ENCODE measurements at places on chromosomes 4 and X.

DNA sequence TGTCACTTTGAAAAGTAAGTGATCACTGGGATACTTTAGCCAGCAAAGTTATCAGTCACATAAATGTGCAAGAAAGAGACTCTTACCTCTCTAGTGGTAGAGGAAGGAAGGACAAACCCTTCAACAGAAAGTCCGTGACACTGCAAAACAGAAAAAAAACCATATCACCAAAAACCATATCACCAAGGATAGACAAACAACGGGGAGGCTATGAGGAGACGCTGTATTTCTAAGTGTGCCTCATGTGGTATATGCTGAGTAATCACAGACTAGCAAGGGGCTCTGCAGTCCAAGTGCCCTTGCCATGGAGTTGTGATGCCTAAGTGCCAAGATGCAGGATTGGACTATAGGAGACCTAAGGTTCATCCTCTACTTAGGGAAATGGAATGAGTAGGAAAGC, 11.5 kb upstream of the HDAC8 start:
- DNase-seq: no peak

DNA sequence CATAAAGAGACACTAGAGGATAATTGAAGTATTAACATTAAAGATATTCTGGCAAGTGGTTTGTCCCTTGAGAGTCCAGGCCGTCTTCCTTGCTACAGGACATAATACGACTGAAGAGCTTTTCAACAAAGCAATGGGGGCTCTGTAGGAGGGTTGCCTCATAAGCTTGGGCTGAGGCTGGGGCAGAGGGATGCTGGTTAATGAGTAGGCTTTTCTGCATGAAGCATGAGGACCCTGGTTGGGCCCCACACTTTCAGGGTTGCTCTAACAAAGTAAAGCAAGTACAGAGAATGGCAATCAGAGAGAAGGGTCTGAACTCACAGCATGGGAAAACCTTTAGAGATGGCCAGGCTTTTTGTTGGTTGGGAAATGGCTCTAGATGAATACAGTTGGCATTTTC, 281.3 kb downstream of the IDS start:
- DNase-seq: no peak

DNA sequence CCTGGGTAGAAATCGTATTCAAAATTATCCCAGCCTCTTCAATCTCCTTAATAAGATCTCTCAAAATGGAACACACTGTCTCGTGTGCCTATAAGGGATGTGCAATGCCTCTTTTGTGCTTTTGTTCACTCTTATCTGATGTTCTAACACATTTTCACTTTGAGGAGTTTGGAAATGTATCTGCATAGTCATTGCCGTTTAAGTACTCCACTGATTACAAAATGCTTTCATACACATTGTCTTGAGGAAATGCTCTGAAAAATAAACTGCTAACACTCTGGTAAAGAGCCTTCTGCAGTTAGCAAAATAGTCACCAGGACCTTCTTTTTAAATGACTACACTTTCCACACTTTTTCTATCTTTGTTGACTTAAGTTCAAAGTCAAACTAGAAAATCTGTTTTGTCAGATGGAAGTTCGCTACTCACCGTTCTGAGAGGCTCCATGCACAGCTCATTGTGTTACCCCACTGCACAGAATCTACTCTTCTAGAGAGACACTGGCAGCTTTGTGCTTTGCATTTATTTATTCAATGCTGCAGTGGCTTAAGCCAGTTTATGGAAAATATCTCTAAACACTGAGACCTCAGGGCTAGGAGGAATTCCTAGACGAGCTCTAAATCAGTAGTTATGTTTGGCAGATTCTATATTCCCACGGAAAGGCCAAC, 159.0 kb downstream of the CHIC2 start:
- no peak for DNase-seq

DNA sequence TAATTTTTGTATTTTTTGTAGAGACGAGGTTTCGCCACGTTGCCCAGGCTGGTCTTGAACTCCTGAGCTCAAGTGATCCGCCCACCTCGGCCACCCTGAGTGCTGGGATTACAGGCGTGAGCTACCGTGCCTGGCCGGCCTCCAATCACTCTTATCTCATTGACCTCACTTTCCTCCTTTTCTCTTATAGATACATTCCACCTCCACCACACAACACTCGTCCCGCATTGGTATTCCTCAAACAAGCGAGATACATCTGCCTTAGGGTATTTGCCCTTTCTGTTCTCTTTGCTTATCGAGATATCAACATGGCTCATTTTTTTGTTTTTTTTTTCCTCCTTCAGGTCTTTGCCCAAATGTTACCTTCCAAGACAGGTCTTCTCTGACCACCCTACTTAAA, 1.8 kb upstream of the PRPS1 start:
- no peak for DNase-seq

DNA sequence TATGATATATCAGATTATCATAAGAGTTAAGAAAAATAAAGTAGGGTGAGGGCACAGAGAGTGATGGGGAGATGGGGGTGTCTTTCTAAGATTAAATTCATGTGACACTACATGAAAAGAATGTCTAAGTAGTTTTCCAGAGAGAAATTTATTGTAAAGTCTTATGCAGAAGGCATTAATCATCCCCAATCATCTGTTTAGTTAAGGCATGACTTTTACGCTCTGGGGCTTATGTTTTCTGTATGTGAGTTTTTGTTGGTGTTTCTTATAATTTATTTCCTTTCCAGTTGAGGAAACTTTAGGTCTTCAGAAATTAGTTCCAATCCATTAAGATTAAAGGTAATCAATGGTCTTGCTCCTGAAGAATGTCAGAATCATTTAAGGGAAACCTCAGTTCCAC, 383.0 kb upstream of the GALNT7 start:
- no peak for DNase-seq

GRCh38 chr4:24477919-24478318, 106.4 kb downstream of the DHX15 start:
- no peak for DNase-seq

- DNase-seq: peak; percentile 73
Observed at GRCh38 chr4:189124149-189124758, 816.4 kb upstream of the FRG1 start.

DNA sequence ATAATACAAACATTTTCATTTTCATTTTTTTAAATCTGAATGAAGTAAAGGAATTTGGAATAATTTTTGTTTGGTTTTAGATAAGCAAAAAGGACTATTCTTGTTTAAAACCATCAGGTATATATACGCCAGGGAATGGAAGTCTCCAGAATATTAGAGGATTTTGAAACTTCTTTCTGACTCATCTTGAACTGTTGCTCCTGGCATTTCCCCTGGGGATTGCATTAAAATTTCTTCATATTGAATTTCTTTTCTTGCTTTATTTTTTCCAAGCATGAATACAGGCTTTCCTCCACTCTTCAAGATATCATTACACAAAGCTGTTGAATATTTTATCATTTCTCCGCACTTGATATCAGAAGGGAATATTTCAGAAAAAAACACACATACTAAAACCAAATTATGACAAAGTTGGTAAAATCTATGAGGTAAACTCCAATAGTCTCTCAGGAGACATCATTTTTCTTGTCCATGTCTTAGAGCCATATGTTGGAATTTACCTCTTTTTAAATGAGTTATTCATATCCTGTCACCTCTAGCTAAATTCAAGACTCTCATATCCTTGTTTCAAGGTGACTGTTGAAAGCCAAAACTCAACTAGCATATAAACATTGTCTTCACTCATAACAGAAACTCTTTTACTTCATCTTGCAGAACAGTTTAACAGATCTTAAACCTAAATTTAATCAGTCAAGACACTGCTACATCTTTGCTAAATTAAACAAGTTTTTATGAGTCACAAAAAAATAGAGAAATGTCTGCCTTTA, 20.7 kb upstream of the CSN1S1 start:
- DNase-seq: no peak

DNA sequence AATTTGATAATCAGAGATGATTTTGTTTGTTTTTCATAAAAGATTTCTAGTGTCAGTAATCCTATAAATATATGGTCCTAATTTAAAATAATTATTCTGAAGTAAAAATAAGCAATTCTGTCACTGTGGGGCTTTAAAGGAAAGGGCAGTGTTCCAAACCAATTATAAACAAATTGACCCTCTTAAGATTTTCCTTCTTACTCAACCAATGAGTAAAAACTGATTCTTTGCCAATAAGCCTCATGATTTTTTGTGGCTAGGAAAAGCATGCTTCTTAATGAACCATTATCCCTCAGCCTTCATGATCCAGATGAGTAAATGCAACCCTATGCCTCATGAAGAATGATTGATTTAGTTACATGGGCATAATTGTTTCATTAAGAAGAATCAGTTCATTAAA, 1010.4 kb downstream of the ADGRL3 start:
- no peak for DNase-seq

GRCh38 chrX:39150220-39150619, 349.0 kb downstream of the MID1IP1 start:
- DNase-seq: no peak

DNA sequence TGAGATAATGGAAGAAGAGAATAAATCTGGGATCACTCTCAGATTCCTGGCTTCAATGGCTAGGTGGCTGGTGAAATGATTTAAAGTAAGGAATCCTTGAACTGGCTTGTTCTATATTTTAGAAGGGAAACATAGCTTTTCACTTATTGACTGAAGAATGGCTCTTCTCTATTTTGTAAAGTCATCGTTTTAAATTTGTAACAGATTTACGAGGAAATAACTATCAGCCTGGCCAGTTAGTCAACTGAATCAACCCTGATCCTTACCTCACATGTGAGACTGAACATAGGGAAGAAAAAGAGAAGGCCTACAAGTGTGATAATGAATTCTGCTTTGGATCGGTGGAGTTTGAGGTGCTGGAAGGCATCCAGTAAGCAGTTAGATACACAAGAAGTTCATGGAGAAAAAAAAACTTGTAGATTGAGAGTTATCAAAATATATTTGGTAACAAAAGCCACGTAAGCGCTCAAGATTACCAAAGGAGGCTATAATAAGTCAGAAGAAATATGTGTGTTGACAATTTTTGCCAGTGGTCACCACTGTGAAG, 12.0 kb downstream of the AREG start:
- no peak for DNase-seq

DNA sequence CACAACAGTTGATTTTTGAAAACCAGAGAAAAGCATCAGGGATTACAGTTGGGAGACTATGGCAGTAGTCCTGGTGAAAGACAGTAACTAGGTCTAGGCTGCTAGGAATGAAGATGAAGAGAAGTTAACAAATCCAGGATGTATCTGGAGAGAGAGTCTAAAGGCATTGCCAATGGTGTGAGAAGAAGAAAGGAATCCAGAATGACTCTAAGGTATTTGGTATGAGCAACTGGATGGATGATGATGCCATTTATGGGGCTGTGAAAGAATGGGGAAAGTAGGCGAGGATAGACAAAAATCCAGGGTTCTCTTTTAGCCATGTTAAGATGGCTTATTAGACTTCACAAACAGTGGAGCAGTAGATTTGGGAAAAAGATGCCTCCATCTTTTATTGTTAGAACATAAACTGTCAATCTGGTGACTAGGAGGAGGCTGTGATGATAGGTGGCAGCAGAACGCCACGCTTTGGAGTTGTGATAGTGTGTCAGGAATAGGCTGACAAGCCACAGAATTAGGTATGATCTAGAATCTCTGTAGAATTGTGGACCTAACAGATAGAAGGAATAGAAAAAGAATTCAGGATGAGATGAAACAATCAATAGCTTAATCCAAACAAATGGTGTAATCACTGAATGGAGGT, 27.3 kb upstream of the JADE1 start:
- DNase-seq: no peak

DNA sequence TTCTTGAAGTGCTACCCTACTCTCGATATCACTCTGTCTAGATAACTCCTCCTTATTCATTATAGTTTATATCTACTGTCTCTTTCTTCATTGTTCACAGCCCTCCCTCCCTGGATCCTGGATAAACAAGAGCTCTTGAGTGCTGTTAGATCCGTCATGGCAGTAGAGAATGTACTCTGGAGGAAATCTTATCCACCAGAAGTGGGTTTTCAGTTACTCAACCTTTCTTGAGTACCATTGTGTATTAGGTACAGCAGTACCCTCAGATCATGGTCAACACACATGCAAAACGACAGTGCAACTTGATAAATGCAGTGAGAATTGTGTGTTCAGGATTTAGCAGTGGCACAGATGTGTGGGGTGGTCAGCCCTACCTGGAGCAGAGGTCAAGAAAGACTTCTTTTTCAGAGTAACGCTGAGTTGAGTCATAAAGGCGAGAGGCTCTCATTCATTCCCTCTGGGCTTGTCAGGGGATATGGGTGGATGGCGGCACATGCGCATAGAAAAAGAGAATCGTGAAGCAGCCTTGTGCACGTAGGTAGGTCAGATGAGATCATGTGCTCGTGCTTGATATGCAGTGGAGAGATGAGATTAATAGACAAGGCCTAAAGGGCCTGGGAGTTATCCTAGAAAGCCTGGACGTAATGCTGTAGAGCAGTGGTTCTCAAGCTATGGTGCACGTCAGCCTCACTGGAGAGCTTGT, 89.5 kb downstream of the SNX25 start:
- no peak for DNase-seq

DNA sequence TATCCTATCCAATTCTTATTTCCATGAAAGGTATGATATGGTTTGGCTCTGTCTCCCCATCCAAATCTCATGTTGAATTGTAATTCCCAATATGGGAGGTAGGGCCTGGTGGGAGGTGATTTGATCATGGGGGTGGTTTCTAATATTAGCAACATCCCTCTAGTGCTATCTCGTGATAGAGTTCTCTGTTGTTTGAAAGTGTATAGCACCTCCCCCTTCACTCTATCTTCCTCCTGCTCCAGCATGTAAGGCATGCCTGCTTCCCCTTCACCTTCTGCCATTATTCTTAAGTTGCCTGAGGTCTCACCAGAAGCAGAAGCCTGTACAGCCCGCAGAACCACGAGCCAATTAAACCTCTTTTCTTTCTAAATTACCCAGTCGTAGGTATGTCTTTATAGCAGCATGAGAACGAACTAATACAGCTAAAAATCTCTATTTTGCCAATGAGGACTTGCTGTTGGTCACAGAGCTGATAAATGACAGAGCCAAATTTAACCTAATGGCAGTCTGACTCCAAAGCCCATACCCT, 247.2 kb downstream of the HNRNPD start:
- no peak for DNase-seq

DNA sequence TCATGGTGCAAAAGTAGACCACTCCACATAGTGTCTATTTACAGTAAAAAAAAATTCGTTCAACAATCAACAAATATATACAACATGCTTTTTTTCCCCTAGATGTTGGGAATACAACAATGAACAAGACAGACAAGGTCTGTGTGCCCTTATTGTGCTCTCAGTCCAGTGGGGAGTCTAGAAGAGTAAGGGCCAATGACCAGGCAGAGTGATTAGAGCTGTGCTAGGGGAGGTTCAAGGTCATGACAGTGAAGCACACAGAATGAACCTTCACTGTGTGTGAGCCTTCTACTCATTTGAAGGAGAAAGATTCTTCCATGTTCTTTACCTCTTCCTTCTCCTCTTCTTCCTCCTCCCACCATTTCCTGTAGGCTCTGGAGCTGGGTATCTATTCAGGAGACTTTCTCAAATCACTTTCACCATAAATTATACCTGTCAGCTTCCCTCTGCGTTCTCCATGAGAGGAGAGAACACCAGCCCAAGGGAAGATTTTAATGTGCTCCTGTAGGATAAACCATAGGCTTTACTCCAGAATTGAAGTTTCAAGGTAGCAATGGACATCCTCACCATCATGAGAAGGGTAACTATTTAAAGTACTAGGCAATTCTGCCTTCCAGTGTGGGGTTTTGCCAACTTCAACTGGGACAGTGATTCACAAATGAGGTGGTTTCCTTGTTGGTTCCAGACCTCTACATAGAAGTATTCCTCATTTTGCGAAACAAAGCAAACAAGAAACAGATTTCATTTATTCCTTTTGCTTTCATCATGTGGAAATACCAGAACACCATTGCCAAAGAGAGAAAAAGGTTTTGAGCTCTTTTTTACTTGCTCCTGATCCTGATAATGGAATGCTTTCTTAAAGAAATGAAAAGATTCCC, 246.9 kb upstream of the GPC4 start:
- DNase-seq: no peak
